ENCODE measurements at places on chromosomes 5 and 9.

- no peak for DNase-seq
Observed at GRCh38 chr5:138658676-138659075, 83.5 kb upstream of the HSPA9 start.

DNA sequence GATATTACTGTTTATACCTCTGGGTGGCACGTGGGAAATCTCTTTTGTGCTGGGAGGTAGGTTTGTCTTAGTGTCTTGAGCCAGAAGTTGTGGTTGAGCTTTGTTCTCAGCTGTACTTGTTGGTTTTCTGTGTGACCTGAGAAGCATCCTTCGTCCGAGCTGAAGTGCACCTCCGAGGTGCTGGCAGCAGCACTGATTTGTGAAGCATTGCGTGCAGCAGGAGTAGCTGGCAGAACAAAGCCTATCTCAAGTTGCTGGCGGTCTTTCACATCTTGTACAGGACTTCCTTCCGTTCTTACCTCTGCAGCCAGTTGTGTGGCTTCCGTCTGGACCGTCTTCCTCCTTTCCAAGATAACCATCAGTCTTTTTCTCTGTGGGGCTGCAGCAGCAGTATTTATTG lies 4.3 kb downstream of the PRRC2B start:
- DNase-seq = no peak

DNA sequence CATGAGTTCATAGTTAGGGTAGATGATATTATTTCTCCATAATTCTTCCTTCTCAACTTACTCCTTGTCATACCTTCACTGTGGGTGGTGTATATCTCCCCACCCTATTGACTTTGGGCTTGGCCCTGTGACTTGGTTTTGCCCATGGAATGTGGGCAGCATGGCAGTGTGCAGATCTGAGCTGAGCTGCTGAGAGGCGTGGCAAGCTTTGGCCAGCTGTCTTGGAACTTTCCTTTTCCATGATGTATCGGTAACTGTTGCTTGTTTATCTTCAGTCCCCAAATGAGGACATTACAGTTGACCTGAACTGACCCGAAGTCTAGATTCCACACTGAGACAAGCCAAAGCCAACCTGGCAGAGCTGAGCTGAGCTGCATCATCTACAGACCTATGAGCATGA lies 70.4 kb downstream of the RALGPS1 start:
- DNase-seq = no peak

- DNase-seq = no peak
Observed at GRCh38 chr5:73599380-73599779, 26.6 kb upstream of the ARHGEF28 start.

- DNase-seq = no peak
Observed at GRCh38 chr5:26805076-26805475, 233.3 kb downstream of the CDH9 start.

DNA sequence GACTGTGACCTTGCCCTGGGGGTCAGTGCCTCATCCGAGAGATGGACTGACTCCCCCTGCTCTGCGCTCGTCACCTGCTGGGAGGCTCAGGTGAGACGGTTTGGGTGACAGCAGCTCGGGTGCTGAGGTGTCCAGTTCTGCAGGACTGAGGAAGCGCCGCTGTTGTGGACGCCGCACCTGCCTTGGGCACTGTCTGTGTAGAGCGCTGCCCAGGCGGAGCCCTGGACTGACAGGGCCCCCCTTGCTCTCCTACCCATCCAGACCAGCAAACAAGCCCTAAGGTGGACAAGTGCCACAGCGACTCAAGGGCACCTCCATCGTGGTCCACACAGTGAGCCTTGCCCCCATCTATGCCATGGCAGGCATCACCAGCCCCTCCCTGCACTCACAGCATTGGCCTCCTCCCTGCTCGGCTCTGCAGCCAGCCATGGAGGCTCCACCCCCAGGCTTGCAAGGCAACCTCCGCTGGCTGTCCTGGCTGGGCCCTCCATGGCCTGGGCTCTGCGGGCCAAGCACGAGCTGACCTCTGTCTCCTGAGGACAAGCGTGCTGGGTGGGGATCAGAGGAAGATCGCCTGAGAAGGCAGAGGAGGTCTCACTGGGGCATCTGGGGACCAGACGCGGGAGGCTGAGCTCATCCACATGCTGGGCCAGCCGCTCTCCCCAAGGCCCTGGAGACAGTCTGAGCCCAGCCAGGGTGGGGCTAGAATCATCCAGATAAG lies 87.1 kb upstream of the COL5A1 start:
- no peak for DNase-seq

DNA sequence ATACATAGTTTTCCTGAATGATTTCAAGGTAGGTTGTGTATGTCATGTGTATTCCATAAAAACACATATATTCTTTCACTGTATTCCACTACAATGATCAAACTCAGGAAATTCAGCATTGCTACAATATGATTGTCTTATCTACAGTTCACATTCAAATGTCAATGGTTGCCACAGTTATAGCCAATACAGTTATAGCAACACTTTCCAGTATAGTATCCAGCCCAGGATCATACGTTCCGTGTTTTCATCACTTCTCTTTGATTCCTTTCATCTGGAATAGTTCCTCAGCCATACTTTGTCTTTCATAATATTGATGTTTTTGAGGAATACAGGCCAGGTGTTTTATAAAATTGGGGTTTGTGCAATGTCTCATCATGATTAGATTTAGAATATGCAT lies 9.5 kb downstream of the OR2S2 start:
- DNase-seq = no peak

DNA sequence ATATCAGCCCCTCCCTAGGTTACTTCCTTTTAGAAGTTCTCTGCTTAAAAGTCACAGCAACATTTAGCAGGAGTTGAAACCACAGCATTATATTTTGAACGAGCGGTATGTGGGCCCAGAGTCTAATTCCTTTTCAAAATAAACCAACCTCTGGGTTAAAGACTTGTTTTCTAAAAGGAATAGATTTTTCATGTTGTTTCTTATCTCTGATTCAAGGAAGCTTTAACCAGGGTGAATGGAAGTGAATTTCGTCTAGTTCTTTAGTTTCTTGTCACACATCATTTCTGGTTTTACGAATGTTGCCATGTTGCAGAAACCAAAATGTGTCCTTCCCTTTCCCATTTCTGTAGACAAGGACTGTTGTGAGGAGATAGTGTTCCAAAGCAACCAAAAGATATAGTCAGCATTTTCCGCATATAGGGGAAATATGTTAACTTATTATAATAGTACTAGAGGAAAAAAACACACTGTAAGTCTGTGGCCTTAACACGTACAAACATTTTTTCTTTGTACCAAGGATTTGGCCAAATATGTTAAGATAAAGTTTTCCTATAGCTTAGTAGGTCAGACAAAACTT lies 142.4 kb downstream of the PCSK5 start:
- no peak for DNase-seq

GRCh38 chr5:35488055-35488454 lies 129.6 kb upstream of the SPEF2 start:
- DNase-seq = no peak

DNA sequence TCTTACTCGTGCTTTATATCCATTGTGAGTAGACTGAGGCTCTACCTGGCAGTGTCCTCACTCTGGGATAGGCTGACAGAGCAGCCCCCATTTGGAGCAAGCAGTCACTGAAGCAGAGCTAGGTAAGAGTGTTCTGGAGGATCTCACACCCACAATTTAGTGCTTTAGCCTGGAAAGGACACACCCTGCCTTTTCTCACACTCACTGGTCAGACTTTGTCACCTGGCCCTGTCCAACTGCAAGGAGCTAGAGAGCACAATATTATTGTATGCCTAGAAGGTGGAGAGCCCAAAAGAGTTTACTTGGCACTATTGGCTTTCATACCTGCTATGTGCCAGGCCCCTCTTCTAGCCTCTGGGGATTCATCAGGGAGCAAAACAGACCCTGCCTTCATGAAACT lies 141.9 kb downstream of the MAST4 start:
- no peak for DNase-seq

- DNase-seq = no peak
Observed at GRCh38 chr9:3912280-3912679, 386.5 kb upstream of the RFX3 start.

- no peak for DNase-seq
Observed at GRCh38 chr9:26801772-26802171, 90.8 kb downstream of the CAAP1 start.

DNA sequence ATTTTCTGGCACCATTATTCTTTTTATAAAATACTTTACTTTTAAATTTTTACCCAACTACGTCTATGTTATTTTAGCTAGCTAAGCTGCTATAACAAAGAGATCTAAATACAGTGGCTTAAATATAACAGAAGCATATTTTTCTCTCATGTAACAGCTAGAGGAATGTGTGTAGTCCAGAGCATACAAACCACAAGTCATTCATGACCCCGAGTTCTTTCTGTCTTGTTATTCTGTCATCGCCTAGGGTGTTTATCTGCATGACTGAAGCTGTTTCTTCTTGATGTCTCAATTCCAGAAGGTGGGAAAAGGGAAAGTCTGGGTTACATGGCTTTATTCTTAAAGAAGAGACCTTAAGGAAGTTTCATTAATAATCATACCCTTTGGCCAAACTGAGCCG lies 136.9 kb upstream of the RFX3 start:
- DNase-seq = no peak

GRCh38 chr9:12368569-12368968 lies 324.6 kb upstream of the TYRP1 start:
- no peak for DNase-seq

GRCh38 chr9:18429070-18429469 lies 44.9 kb upstream of the ADAMTSL1 start:
- no peak for DNase-seq

GRCh38 chr5:87151547-87151946 lies 116.1 kb upstream of the RASA1 start:
- no peak for DNase-seq

DNA sequence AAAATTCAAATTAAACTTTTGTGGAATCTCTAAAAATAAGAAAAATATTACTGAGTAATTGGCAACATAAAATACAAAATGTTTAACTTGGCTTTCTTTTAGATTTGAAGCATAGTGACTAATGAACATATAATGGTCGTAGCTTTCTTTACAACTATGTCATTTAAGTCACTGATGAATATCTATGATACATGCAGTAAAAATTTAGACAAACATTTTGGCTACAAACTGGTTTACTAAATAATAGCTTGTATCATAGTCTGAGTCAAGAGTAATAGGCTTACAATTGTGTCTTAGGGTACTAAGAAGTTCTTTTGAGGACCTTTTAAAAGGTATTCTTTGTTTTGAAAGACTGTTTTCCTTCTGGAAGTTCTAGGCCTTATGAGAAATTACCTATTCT lies 2.0 kb upstream of the APC start:
- no peak for DNase-seq

- DNase-seq = peak; percentile 16
Observed at GRCh38 chr9:116572095-116572748, 114.9 kb upstream of the TRIM32 start.

- DNase-seq = no peak
Observed at GRCh38 chr5:75651575-75652238, 40.5 kb downstream of the ANKDD1B start.

- peak; percentile 61 for DNase-seq
Observed at GRCh38 chr5:151115272-151115905, 34.6 kb upstream of the TNIP1 start.

- no peak for DNase-seq
Observed at GRCh38 chr9:114932502-114932901, 2.1 kb upstream of the TNFSF8 start.

GRCh38 chr9:97348871-97349270 lies 41.4 kb downstream of the CCDC180 start:
- DNase-seq = no peak

DNA sequence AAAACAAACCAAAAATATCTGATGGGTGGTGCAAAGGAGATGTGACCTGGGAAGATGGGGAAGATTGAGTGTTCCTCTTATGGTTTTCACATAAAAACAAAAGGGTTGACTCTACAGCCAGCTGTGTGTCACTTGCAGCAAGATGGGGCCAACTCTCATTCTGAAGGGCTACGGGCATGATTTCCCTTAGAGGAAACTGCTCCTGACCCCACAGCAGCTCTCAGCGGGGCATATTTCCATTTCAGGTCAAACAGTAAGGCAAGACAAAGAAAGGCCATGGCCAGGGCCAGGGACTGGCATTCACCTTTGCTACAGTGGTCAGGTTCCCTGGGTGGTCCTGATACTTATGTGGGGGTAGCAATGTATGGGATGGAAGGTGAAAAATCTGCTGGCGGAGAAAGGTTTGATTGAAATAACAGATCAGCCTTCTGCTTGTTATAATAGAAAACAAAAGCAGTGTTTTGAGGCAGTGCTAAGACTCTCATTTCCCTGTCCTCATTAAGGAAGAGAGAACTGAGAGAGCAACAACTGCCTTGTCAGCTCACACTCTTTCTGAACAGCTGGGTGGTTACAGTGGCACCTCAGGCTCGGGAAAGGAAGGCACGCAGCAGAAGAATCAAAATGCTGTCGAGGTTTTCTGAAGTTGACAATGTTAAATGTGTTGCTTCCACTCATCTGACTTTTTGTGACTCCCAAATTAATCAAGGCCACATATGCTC lies 120.7 kb upstream of the PCA3 start:
- no peak for DNase-seq

GRCh38 chr5:143551820-143552251 lies 148.3 kb upstream of the NR3C1 start:
- DNase-seq = no peak

DNA sequence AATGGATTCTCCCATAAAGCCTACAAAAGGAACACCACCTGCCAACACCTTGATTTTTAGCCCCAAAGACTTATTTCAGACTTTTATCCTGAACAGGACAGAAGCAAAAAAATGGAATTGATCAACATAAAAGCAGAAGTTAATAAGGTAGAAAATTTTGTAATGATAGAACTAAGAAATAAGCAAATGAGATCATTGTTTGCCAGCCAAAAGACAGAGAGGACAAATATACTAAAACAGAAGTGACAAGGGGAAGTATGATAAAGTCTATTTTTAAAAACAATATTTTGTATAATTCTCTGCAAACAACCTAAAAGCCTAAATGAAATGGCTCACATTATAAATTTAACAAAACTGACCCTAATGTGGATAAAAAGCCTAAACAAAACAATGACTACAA lies 110.5 kb upstream of the PRSS3 start:
- DNase-seq = no peak

GRCh38 chr9:36625006-36625615 lies 52.4 kb downstream of the MELK start:
- no peak for DNase-seq

DNA sequence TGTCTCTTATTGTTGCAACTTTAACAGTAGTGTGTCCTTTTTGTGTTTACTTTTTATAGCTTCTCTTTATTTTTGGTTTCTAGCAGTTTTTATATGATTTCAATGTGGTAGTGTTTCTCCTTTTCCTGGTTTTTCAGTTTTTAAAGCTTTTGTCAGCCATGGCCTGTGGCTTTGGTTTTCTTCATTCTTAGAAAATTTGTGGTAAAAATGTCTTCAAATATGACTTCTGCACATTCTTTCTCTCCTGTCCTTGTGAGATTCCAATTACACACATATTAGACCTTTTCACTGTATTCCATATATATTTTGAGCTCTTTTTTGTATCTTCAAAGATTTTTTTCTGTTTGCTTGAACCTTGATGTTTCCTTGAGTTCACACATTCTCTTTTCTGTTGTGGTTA lies 180.5 kb downstream of the CNTLN start:
- DNase-seq = no peak

DNA sequence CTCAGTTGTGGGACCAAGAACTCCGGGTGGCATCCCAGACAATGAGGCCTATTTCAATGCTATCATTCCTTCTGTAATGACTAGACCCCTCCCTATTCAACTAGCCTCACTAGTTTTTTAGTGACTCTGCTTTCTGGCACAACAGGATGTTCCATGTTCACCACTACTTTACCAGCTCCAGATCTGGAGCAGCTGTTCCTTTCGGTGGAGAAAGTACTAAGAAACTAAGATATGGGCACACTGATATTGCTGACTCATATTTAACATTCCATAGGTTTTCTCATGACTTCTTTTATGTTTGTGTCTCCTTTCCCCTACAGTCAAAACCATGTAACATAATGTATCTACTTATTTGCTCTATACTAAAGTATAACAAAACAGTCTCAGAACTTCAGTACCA lies 24.1 kb downstream of the IL33 start:
- DNase-seq = no peak

Data from stimulated activated CD4-positive, alpha-beta T cell treated with anti-CD3 and anti-CD28 coated beads, Interleukin-15, amount 100 ng/mL, for 48 hours (primary cell).